ENCODE measurements at places on chromosomes 5 and 9.

GRCh38 chr5:26009742-26010141, 1028.6 kb downstream of the CDH9 start:
- no peak for DNase-seq

- no peak for DNase-seq
These were observed 46.4 kb downstream of the SNCAIP start for GRCh38 chr5:122358372-122358979.

- DNase-seq = no peak
These were observed 615.5 kb downstream of the RAB3C start for GRCh38 chr5:59198365-59198764.

DNA sequence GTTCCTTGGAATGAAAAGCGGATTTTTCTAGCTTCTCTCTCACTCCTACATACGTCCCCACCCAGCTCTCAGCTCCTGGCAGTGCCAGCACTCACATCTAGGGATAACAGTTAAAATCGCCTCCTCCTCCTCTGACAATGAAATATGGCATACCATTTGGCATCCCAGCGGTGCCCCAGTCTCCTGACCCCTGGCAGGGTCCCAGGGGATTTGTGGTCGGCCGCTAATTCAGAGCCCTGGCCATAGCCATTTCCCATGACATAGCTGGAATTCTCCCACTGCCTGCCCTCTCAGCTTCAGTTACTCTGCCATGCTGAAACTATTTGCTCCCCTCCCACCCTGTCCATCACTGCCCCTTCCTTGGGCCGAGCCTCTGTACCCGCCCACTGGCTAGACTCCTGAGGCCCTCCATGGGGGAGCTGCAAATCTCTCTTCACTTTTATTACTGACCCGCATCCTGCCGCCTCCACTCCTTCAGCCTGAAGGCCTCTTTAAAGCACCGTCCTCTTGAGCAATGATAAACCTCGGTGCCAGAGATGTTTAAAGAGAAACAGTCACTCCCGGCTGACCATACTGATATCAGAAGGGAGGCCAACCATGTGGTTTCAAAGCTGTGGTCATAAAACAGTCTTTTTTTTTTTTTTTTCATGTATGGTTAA, 139.8 kb downstream of the SLIT3 start:
- no peak for DNase-seq
